Activated effector memory CD4-positive, alpha-beta T cell treated with Interleukin-2 at 50 U/mL for 16 hours (primary cell): ENCODE measurements at places on chromosomes 6 and 20.

DNA sequence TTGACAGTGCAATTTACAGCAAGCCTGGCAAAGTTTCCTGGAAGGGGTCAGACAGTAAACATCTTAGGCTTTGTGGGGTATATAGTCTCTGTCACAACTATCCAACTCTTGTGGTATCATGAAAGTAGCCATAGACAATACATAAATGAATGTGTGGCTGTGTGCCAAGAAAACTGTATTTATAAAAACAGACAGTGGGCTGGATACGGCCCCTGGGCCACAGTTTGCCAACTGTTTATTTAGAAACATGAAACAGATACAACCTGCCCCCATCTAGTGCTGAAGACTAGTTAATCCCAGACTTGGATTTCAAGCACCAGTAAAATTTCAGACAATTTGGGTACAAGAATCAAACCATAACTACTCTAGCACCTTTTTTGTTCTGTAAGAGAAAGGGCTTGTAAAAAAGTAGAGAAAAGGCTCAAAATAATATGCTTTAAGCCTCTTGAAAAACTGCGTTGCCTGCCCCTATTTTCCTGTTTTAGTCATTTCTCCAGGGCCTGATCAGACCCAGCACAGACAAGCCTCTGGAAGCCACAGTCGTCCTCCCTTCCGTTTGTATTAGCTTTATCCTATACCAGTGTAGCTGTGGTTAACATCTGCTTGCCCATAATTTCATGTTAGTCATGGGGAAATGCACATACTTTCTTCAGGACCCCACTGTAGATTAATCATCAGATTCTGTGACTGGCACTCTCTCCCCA is 30.8 kb downstream of the JAG1 start:
- no peak for DNase-seq

DNA sequence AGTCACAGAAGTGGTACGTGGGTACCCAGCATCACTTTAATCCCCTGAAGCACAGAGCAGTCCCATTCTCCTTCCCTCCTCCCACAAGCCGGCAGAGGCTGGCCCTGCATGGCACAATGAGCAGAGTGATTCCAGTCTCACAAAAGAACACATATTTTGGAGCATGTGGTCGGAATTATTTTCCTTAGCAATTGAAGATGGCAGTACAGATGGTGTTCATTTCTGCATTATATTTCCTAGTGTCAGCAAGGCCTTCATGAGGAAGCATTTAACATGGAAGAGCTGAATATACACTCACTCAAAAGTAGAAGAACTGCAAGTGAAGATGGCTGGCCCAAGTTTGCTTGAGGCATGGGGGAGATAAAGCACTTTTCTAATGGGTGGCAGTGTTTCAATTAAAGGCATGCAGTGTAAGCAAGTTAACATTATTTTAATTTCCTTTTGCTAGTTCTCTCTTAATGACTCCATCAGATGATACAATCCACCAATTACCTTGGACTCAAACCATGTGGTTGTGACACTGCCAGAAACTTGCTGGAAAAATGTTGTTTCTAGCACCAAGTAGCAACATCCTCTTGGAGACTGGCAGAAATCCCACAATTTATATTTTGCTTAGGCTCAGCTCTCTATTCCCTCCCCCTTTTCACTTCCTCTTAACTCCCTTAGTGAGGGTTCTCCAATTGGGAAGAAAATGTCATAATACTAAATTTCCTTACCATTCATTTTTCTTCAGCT is 74.4 kb downstream of the ARHGAP18 start:
- DNase-seq, result no peak

- DNase-seq, result no peak
Measured at GRCh38 chr20:21027569-21027968, 78.6 kb downstream of the LINC00237 start.

DNA sequence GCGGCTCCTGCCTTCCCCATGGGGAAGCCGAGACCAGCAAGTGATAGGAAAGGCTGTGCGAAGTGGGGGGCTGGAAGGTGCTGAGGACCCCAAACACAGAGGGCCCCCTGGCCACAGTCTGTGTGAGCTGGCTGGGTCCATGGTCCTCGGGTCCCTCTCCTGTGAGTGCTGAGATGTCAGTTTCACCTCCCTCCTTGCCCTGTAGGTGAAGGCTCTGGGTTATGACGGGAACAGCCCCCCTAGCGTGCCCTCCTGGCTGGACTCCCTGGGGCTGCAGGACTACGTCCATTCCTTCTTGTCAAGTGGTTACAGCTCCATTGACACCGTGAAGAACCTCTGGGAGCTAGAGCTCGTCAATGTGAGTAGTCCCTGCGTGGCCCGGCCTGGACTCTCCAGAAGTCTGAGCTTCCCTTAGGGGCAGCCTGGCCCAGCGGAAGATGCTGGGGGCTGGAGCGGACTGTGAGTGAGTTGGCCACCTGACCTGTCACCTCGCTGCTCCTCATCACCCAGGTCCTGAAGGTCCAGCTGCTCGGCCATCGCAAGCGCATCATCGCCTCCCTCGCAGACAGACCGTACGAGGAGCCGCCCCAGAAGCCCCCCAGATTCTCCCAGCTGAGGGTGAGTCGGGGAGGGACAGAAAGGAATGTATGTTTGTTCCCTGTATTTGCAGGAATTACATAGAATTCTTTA is 61.7 kb downstream of the TCP11 start:
- no peak for DNase-seq

DNA sequence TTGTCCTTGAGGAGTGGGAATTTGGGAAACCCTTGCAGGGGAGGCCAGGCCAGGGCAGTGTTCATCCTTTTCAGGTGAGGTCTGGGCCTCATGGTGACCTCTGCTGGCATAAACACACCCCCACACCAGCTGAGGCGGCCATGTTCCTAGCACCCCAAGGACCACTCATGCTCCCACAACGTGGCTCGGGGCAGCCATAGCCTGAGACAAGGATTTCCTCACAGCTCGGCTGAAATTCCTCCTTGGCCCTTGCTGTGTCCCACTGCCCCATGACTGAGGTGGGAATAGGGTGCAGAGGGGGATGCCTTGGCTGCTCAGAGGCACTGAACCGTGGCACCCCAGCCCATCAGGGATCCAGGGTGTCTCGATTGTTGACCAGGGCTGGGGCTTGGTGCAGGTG is 27.3 kb upstream of the SPDEF start:
- DNase-seq, result no peak

GRCh38 chr6:11805259-11806053 is 26.9 kb upstream of the ADTRP start:
- no peak for DNase-seq

GRCh38 chr20:45253261-45253660 is 1.1 kb downstream of the SLPI start:
- DNase-seq, result no peak

- no peak for DNase-seq
Measured at GRCh38 chr6:47057830-47058540, 15.9 kb upstream of the ADGRF1 start.

GRCh38 chr6:125957845-125958244 is 1.3 kb downstream of the HINT3 start:
- no peak for DNase-seq

DNA sequence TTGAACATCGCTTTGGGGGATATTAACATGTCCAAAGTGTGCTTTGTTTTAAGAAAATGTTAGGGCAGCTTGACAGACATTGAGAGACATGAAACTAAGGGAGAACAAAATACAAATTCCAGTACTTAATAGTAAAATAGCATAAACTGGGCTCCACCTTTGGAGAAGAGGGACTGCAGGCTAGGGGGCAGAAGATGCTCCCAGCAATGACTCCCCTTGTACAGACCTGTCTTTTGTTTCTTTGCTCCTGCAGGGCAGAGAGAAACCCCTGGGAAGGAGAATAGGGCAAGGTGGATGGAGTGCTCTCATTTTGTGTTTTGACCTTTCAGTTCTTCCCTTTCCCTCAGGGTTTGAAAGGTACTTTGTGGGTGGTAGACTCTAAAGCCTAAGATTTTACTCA is 115.6 kb upstream of the PLCB4 start:
- no peak for DNase-seq

DNA sequence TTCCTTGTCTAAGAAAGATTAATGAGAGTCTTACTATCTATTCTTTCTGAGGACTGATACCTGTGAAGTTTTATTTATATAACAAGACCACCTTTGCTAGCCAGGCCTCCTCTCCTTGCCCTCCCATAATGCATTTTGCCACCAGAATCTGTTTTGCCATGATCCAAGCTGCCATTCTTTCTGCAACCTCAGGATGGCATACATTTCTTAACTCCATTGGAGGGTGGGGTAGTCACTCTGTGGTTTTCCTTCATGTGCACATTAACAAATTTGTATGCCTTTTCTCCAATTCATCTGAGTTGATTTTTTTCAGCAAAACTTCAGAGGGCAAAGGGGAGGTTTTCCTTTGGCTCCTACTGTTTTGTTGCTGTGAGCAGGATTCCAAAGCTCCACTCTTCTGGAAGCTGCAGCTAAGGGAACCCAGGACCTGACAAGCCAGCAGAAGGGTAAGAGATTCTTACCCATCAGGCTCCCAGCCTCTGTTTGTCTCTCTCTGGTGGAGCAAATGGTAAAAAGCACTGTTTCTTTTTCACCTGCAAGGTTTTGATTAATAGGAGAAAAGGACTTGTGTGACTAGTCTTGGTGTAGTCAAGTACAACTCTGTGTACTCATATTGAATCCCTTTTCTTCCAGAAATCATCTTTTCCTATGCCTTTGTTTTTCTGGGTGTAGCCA is 26.2 kb upstream of the ENPP4 start:
- DNase-seq, result no peak

GRCh38 chr6:89410231-89410761 is 1.8 kb downstream of the RRAGD start:
- DNase-seq, result no peak

- DNase-seq, result no peak
Measured at GRCh38 chr20:9130521-9130920, 61.6 kb downstream of the PLCB4 start.
